Suppressor macrophage (primary cell): ENCODE measurements at places on chromosomes 3 and 15.
A peak's percentile ranks its signal among the peaks of the same experiment; 100 is the strongest.

DNA sequence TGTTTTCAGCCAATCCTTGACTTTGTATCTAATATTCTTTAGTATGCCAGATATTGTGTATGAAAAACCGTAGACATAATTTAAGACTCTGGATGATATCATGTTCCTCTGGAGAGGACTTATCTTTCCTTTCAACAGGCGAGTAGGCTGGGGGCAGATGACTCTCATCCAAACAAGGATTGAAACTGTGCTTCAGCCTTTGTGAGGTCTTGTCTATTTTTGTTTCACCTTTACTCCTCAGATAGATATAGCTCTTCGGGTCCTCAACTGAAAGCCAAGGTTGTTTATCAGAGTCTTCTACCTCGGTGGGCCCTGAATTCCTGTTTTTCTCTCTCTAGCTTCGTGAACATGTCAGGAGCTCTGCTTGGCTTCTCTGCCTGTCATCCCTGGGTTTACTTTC lies 66.0 kb downstream of the C3orf20 start:
- DNase-seq: no peak

DNA sequence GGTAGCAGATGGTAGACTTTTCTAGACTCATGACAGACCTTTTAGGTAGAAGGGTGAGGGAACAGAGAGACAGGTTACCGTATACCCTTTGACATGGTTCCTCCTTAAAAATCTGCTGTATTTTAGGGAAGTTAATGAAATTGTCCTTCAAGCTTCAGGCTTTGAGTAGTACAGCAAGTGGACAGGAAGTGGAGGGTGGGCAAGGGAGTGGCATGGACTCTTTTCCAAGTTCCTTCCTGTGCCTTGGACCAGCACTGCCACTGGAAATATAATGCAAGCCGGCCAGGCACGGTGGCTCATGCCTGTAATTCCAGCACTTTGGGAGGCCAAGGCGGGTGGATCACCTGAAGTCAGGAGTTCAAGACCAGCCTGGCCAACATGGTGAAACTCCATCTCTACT lies 156.1 kb upstream of the LRRFIP2 start:
- peak; percentile 42 for DNase-seq

DNA sequence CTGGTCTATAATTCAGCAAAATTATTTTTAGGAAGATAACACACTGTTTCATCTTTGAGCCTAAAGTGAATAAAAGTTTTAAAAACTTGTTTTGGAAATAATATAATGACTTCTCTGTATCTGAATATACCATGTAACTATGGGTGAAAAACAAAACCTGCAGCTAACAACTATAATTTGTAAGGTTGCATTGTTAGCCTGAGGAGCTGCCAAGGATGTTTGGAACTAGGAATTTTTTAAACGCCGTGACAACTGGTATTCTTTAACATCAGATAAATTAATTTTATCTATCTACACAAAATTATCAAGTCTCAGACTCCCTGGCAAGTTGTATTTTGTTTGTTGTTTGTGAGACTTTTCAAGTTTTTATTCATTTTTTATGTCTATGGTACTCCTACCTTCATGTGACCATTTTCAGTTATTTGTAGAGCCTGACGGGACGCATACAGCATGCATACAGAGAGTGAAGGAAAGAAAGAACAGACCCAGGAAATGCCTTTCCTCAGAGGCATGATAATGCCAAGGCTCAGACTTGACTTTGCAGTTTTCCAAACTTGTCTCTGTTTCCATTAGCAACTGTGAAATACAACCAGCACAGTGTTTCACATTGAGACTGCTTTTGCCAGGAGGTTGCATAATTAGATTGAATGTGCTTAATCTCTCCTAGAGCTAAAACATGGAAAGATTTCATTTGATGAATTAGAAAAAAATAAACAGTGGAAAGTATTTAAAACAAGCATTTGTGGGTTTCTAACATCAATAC lies 60.8 kb upstream of the ARHGEF26 start:
- no peak for DNase-seq

DNA sequence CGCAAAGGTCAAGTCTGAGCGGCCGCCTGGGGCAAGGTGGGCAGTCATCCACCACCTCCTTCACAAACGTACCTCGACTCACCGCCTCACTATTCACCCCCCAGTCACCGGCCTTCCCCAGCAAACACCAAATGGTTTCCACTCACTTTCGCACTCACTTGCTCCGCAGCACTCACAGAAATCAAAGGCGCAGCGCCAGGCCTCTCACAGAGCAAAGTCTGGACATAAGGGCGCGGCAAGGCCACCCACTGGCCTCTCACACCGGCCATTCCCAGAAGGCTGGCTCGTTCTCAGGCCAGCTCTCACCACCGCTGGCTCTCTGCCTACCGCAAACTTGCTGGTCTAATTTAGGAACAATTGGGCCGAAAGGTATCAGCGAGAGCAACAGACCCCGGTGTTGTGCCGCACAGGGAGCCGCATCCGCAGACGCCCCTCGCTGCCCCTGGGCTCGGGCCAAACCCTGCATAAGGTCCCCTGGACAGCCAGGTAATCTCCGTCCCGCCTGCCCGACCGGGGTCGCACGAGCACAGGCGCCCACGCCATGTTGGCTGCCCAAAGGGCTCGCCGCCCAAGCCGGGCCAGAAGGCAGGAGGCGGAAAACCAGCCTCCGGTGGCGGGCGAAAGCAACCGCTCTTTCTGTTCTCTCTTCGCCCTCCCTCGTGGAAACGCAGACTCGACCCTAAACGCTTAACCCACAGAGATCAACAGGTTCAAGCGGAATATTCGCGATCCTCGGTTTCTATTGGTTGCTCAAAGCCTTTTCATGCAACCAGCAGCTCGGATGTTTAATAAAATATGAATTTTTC lies 2.9 kb downstream of the SHOX2 start:
- DNase-seq: peak; percentile 27

DNA sequence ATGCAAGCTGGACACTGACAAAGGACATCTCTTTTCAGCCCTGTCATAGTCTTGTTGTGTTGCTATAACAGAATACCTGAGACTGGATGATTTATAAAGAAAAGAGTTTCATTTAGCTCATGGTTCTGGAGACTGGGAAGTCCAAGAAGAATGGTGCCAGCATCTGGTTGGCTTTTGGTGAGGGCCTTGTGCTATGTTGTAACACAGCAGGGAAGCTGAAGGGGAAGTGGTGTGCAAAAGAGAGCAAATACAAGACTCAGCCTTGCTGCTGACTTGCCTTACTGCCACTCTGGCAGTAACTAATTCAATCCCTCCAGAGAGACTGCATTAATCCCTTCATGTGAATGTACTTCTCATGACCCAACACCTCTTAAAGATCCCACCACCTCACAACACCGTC lies 356.3 kb upstream of the PROK2 start:
- peak; percentile 58 for DNase-seq

DNA sequence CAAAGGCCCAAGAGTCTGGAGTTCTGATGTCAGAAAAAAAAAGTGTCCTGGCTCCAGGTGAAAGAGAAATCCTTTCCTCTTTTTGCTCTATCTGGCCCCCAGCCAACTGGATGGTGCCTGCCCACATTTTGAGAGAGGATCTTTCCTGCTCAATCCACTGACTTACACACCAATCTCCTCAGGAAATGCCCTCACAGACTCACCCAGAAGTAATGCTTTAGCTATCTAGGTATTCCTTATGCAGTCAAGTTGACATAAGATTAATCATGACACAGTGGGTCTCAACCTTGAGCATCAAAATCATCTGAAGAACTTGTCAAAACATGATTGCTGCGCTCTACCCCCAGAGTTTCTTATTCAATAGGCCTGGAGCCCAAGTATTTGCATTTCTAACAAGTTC lies 31.2 kb downstream of the STRIT1 start:
- no peak for DNase-seq

DNA sequence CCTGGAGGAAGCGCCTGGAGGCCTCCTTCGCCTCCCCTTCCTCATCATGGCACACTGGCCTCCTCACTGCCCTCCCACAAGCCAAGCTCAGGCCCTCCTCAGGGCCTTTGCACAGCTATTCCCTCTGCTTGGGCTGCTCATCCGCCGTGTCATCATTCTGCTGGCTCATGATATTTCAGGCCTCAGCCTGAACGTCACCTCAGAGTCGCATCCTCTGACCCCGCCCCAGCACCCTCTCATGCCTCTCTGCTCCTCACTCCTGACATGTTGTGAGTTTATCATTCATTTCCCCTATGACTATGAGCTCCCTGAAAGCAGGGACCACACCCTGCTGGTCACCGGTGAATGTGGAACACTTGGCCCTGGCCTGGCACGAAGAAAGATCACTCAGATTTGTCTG lies 20.7 kb upstream of the POC1A start:
- DNase-seq: peak; percentile 46

- DNase-seq: no peak
Measured at GRCh38 chr15:70522323-70522966, 240.9 kb downstream of the UACA start.

DNA sequence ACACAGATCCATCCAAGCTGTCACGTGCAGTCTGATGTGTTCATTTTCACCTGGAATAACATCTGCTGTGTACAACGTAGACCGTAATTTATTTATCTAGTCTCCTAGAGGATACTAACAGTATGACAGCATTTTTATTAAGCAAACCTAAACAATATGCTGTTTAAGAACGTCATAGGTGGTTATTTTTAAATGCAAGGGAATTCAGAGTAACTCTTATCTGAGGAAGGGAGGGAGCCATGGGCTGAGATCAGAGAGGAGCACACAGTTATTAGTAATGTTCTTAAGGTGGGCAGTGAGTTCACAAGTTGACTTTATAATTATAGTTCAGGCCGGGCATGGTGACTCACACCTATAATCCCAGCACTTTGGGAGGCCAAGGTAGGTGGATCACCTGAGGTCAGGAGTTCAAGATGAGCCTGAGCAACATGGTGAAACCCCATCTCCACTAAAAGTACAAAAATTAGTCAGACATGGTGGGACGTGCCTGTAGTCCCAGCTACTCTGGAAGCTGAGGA lies 193.6 kb downstream of the UACA start:
- no peak for DNase-seq

DNA sequence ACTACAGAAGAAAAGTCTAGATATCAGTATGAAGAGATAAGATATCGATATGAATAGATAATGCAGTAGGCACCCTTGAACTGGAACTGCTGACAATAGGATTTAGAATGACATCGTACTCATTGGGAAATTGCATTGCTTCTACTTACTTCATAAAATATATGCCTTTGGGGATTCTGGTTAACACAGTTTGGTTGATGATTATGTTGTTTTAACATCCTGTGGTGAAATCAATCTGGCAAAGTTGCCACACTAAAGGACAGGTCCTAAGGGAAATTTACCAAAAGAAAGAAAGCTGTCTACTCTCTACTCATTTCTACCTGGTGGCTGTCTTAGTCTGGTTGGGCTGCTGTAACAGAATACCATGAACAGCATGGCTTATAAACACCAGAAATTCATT lies 417.4 kb upstream of the DPH6 start:
- DNase-seq: no peak

- no peak for DNase-seq
Measured at GRCh38 chr3:44963571-44964325, 12.2 kb downstream of the ZDHHC3 start.

- DNase-seq: no peak
Measured at GRCh38 chr15:64841060-64841343, 713 bp upstream of the PLEKHO2 start.

DNA sequence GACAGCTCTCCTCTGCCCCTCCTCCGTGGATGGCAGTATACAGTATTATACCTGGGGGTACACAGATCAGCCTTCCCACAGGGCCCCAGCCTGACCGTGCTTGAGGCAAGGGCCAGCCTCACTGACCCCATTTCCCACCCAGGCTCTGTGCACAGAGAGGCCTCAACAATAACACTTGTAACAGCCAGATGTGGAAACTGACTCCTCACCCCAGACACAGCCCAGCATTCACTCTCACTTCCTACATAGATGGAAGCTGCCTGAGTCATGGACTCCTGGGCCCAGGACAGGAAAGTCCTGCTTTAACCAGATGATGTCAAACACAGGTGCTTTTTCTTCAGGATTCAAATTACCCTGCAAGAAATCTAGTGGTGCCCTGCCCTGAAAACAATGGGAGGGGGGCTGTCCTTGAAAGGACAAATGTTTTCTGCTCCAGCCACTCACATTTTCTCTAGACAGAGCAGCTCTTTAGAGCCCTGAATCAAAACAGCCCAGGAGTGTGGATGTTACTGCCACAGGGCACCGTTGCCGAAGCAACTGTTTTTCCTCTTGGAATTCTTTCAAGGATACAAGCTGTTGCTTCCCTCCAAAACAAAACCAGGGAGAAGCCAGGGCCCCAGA lies 16.4 kb downstream of the CCDC12 start:
- peak; percentile 70 for DNase-seq

DNA sequence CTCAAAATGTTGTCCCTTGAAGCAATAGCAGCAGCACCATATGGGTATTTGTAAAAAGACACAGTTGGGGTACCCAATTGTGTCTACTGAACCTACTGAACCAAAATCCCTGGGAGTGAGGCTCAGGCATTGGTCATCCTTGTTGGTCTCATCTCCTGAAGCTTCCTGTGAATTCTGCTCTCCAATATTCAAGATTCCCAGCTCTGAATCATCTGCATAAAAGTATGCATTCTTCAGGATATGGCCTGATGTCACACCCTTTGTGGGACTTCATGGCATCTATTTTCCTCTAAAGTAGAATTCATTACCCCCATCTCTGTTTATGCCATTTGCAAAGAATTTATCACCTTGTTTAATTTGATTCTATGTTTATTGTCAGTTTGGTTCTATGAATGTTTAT lies 13.3 kb upstream of the PTX3 start:
- DNase-seq: no peak

DNA sequence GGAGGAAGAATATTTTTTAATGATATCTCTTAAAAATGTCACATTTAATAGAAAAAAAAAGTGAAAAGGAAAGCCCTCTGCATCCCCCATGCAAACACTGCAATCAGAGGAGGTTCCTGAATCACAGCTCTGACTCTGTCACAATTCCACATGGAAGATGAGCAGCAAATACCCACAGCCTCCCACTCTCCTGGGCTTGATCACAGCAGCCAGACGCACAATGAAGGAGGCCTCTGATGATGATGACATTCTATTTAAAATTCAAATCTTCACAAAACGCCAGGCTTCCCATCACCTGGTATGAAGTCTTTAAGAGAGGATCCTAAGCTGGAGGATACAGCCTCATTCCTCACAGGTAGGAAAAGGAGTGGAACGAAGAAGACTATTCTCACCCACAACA lies 9.1 kb upstream of the DIS3L start:
- DNase-seq: no peak

DNA sequence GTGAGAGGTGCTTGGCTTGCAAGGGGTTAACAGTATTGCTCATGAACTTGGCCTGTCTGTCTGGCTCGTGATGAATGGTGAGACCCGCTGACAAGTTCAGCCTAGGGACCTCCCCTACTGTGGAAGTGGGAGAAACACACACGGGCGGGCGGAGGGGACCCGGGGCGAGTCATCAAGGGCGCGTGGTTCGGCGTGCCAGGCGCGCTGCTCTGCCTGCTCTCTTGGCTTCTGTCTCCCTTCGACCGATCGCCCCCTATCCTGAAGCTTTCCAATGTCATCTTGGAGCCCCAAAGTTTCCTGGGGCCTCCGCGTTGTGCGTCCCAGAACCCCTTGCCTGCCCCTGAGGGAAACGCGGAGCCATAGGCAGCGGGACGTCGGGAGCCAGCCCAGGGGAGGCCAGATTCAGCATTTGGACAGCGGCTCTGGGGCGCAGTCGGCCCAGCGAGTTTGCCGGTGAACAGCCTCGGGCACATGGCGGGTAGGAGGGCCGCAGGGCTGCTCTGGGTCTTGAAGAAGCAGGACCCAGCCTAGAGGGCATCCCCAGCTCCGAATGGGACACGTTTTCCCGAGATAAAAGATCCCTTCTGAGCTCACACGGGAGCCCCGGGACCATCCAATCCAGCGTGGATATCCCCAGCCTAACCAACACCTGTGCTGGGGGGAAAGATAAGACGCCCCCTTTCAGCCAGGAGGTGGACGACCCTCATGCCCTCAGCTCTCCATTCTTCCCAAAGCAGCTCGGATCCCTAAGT lies 27.0 kb upstream of the POLG start:
- DNase-seq: peak; percentile 78
